ENCODE measurements at places on chromosomes 2 and 18. TPM values are rescaled to one million over a fixed set of nuclear protein-coding genes. Genes with fewer than 3 reads are reported as not detected.

Gene LINC00305
- not detected for total RNA-seq

Gene RBM44
- 1.1 TPM for total RNA-seq

- no peak overlapping the region for H3K27ac ChIP-seq
- no peak overlapping the region for H3K4me3 ChIP-seq
- no peaks in the 10 kb centered on the region for H3K27me3 ChIP-seq
- no peaks in the 10 kb centered on the region for H3K36me3 ChIP-seq
Measured at GRCh38 chr2:3265981-3266924, 111.4 kb downstream of the EIPR1 start.

DNA sequence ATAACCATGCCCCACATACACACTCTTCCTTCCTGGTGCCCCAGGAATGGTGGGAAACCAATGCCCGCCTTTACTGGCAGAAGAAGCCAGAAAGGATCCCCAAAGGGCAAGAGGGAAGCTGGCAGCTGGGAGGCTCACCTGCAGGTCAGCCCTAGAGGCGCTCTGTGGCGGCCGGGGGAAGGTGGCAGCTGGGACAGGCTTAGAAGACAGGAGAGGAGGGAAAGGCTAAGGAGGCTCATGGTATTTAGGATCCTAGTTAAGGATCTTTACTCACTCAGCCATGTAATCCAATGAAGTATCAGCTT, 23.8 kb downstream of the ADRA2B start:
- H3K4me1 ChIP-seq = peaks cover 14% of the 10 kb centered on the region
- no peaks in the 10 kb centered on the region for H3K36me3 ChIP-seq
- H3K27me3 ChIP-seq = peaks cover 4% of the 10 kb centered on the region
- DNase-seq = no peak

GRCh38 chr2:86596118-86596517, 27.5 kb downstream of the RNF103 start:
- no peaks in the 10 kb centered on the region for H3K36me3 ChIP-seq
- H3K27me3 ChIP-seq = no peaks in the 10 kb centered on the region
- DNase-seq = no peak
- H3K27ac ChIP-seq = no peak overlapping the region
- H3K4me3 ChIP-seq = no peak overlapping the region

DNA sequence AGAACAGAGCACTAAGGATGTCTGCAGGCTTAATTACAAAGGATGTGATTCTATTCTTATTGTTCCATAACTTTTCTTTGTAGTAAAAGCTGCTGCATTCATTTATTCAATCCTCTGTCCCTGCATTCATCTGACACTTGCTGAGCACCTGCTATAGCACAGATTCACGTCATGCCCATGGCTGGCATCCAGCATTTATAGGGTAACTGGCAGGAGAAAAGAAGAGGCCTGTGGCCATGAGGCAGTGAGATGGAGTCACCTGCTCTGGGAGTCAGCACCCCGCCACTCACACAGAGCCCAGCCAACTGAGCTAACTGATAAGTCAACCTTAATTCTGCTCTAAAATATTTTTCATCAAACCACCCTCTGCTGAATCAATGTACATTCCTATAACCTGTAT, 18.3 kb upstream of the CDC42EP3 start:
- H3K27ac ChIP-seq = no peak overlapping the region
- H3K4me1 ChIP-seq = no peaks in the 10 kb centered on the region
- no peaks in the 10 kb centered on the region for H3K36me3 ChIP-seq

DNA sequence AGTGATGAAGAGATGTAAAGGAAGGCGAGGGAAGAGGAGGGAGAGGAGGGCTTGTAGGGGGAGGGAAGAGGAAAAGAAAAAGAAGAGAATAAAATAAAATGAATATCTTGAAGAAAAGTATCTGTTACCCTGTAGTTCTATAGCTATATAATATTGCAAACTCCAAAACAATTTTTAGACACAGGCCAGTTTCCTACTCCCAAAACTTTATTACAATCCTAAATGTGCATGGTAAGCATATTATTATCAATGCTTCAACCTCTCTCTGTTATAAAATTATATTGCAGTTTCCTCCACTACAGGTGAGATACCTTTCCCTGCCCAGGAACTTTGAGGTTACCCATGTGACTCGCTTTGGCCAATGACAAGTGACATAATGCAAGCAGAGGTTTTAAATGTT, 1351.6 kb upstream of the NRXN1 start:
- no peak overlapping the region for H3K27ac ChIP-seq
- H3K4me3 ChIP-seq = no peak overlapping the region
- no peak for DNase-seq
- no peaks in the 10 kb centered on the region for H3K4me1 ChIP-seq
- no peaks in the 10 kb centered on the region for H3K27me3 ChIP-seq

GRCh38 chr2:2890901-2891300, 486.7 kb downstream of the EIPR1 start:
- no peak for DNase-seq
- no peak overlapping the region for H3K27ac ChIP-seq
- no peak overlapping the region for H3K4me3 ChIP-seq
- no peaks in the 10 kb centered on the region for H3K4me1 ChIP-seq

DNA sequence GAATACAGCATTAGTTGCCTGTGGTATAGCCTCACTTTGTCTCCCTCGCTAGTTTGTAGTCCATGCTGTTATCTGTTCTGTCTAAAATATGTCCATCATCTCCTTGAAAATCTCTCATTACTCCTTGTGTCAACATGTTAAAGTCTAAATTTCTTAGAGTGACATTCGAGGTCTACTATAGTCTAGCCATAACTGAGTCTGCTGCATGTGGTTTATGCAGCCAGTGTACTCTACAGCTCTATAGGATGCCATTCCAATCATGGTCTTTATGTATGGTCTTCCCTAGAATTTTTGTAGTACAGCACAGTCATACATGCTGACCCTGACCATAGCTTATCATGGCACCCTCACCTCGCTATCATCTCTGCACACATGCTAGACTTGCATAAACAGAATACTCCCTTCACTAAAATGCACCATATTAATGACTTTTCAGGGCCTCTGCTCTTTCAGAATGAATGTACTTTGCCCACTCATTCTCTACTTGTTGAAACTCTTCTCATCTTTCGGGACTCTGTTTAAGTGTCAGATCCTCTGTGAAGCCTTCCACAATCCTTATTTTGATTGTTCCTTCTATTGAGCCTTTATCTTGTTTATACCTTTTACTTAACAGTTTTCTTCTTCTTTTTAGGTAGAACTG, 12.8 kb downstream of the TANK start:
- peaks cover 30% of the 10 kb centered on the region for H3K4me1 ChIP-seq
- no peak overlapping the region for H3K27ac ChIP-seq
- H3K27me3 ChIP-seq = no peaks in the 10 kb centered on the region
- no peak for DNase-seq

DNA sequence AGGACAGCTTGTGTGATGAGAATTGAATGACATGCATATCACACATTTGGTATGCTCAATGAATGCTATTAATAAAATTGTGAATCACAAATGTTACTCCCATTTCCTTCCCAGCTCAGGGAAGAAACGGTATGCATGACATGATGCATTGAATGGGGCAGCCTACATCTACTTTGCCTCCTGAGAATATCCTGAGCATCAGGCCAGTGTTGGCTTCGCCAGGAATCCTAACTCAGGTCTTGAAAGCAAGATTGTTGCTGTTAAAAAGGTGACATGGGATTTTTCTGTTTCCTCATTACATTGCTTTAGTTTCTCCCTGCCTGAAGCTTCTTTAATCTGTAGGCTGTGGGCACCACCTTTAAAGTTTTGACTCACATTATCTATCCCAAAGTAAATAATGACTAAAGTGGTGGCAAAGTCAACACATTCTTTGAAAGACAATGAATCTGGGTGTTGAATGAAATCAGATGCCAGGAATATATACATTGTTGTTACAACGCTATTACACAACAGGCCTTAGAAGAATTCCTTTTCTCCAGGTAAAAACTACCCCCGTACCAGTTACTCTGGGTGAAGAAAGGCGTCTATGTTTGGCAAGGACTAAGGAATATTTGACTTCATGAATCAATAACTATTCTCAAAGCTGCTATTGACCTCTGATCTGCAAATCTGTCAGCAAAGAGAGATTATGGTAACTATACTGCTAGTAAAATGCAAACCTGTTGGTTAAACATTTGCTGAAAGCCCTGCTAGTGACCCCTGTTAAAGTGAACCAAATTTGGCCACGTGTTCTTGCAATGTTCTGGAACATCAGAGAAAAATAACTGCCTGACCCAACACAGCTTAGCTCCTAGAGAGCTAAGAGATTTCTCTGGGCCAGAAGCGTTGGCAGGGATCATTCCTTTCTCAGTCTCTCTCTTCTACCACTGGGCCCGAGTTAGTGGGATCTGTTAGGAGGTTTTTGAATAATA, 30.5 kb upstream of the NEDD4L start:
- H3K4me1 ChIP-seq = no peaks in the 10 kb centered on the region
- no peak for DNase-seq
- no peaks in the 10 kb centered on the region for H3K27me3 ChIP-seq
- no peak overlapping the region for H3K4me3 ChIP-seq
- no peaks in the 10 kb centered on the region for H3K36me3 ChIP-seq

DNA sequence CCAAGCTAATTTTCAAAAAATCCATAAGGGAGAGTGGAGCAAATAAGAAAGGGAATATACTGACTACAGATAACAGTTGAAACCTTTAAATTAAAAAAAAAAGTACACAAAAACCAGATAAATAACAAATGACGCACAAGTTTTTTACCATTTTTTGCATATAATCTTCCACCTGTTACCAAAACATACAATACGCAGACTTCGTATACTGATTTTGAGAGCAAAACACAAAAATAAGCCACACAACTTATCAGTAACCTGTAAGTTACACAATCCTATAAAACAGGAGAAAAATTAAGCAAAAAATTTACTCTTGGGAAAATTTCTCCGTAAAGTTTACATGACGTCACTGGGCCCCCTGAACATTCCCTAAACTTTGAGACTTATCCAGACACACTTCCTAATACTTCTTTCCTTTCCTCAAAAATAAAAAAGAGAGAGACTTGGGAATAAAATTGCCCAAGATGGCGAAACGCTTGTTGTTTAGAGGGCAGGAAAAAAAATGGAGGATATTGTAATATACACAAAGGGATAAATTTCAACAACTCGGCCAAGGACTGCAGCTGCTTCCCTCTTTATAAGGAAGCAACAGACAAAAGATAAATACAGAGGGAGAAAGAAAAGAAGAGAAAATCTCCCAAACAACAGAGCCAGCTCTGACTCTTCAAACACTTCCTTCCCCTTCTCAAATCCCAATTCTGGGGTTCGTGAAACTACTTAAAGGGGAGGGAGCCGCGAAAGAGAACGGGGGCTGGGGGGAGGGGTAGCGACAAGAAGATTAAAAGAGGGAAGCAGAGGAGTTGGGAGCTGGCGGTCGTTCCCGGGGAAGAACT, 1.6 kb downstream of the BAZ2B start:
- no peaks in the 10 kb centered on the region for H3K36me3 ChIP-seq
- H3K4me1 ChIP-seq = peaks cover 37% of the 10 kb centered on the region
- no peaks in the 10 kb centered on the region for H3K27me3 ChIP-seq

GRCh38 chr2:208793434-208793833, 386.8 kb downstream of the PTH2R start:
- H3K36me3 ChIP-seq = no peaks in the 10 kb centered on the region
- no peaks in the 10 kb centered on the region for H3K27me3 ChIP-seq
- no peak for DNase-seq
- H3K4me3 ChIP-seq = no peak overlapping the region
- H3K27ac ChIP-seq = no peak overlapping the region
- H3K4me1 ChIP-seq = no peaks in the 10 kb centered on the region

DNA sequence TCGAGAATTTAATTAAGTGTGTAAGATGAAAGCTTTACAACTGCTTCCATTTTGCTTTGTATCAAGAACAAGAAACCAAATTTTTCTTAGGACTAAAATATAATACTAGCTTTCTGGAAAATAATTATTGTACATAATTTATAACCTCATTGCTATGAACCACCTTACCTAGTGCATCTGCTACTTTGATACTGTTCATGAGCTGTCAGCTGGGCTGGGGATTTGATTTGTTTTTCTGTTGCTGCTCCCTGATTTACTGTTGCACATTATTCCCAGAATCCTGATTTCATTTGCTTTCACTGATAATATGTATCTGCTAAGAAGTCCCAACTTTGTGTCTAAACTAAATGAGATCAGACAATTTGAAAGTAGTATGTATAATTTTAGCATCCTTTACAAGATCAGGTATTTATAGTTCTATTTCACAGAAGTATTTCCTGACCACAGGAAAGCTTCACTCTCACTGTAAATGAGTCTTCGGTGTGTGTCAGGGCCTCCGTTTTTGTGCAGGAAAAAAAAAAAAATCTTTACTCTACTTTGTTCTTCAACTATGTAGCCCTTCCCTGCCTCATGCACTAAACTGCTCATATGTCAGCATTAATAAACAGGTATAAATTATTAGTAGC, 105.6 kb upstream of the CCDC150 start:
- peaks cover 8% of the 10 kb centered on the region for H3K4me1 ChIP-seq
- no peaks in the 10 kb centered on the region for H3K36me3 ChIP-seq
- no peaks in the 10 kb centered on the region for H3K27me3 ChIP-seq
